Type B pancreatic cell (in vitro differentiated cells): ENCODE measurements at places on chromosomes 11 and 22. TPM values are rescaled to one million over a fixed set of nuclear protein-coding genes. Genes with fewer than 3 reads are reported as not detected.

DNA sequence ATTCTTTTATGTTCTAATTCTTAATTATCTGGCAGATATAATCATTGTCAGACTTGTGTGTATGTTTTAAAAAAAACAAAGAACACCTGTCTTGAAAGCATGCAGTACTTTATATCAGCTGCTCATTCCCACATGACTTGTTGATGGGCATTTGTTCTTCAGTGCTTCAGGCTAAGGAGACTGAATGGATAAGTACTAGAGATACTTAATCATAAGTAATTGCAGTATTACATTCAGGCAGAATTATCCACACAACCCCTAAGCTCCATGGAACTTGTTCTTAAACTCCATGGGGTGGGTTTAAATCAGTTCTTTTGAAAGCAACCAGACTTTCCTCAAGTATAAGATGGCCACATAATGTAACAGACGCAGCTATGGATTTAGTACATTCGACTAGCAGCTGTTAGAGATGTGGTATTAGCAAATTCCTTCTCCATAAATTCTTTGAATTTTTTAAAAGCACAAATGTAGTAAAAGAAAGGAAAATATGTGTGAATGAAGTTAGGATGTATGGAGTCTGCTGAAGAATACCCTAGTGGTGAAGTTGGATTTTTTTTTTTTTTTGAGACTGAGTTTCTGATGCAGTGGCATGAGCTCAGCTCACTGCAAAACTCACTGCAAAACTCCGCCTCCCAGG is 3.0 kb downstream of the JAM3 start:
- peaks cover 20% of the 10 kb centered on the region for H3K4me1 ChIP-seq
- H3K27me3 ChIP-seq: peaks cover 52% of the 10 kb centered on the region
- no peak overlapping the region for H3K4me3 ChIP-seq
- DNase-seq: no peak
- no peak overlapping the region for H3K27ac ChIP-seq
- H3K36me3 ChIP-seq: peaks cover 4% of the 10 kb centered on the region

DNA sequence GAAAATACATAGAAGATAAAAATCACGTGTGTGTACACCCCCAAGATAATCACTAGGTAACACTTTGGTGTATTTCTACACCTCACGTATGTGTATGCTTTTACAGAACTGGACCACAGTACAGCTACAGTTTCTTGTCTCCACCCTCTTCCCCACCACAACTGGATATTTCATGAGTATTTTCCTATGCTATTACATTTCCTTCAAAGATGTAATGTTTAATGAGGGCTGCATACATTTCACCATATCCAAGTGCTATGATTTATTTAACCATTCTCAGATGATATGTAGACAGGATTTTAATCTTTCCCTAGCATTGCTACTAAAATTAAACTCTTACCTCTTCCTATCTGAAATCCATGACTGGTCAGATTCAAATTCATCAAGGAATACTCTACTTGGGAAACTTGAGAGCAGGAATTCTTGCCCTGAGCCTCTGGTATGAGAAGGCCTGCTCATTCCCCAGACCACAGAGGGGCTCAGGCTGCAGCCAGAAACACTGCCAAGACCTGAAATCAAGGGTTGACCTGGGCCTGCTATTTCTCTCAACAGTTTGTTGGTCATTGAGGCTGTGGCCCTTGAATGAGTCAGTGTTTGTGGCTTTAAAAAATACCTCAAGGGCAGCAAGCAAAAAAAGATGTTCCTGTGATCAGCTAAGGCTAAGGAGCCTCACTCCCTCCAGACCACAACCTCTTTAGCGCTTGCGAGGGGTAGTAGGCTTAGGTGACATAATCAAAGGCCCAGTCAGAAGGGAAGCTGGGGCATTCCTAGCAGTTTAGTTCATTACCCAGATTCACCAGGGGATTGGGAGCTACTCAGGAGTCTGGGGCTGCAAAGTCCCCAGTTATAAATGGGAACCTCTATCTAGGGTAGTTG is 55.5 kb downstream of the ABTB2 start:
- H3K27ac ChIP-seq: peak overlapping the region; percentile 16
- H3K36me3 ChIP-seq: no peaks in the 10 kb centered on the region
- H3K27me3 ChIP-seq: no peaks in the 10 kb centered on the region

FHIP1B gene
- 50.7 and 52.5 TPM in 2 replicates for total RNA-seq

NCAM1 gene
- total RNA-seq: 21.7 and 106 TPM in 2 replicates

SLC22A9 gene
- total RNA-seq: 0.19 and 0.24 TPM in 2 replicates

MMP7 gene
- 1.8 and 3.5 TPM in 2 replicates for total RNA-seq

DNA sequence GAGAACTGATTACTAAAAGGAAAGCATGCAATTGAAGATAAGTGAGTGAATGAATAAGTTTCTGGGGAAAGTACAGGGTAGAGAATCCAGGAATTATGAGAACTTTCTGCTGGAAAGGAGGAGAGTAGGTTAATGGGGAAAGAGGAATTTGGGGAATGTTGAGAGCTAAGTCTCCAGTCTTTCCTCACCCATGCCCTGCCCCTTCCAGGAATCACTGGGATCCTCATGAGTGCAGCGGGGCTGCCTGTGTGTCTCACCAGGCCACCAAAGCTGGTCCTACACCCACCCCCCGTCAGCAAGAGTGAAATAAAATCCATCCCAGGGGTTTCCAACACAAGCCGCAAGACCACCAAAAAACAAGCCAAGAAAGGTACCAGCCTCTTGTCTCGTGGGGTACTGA is 17.0 kb downstream of the DTX4 start:
- DNase-seq: no peak
- peak overlapping the region; percentile 53 for H3K27ac ChIP-seq
- H3K36me3 ChIP-seq: peaks cover 43% of the 10 kb centered on the region
- H3K4me3 ChIP-seq: no peak overlapping the region

- H3K4me1 ChIP-seq: peaks cover 15% of the 10 kb centered on the region
- DNase-seq: peak; percentile 61
- H3K27me3 ChIP-seq: peaks cover 13% of the 10 kb centered on the region
- H3K36me3 ChIP-seq: no peaks in the 10 kb centered on the region
- H3K4me3 ChIP-seq: peak overlapping the region; percentile 65
- H3K27ac ChIP-seq: peak overlapping the region; percentile 52
These were observed 609.9 kb downstream of the BUD13 start for GRCh38 chr11:116162886-116163230.

- peaks cover 6% of the 10 kb centered on the region for H3K27me3 ChIP-seq
- H3K4me1 ChIP-seq: no peaks in the 10 kb centered on the region
- H3K4me3 ChIP-seq: no peak overlapping the region
- no peaks in the 10 kb centered on the region for H3K36me3 ChIP-seq
- no peak for DNase-seq
- no peak overlapping the region for H3K27ac ChIP-seq
These were observed 401.3 kb downstream of the LRRC4C start for GRCh38 chr11:41058138-41058537.

GRCh38 chr11:100575860-100576717 is 111.0 kb upstream of the ARHGAP42 start:
- DNase-seq: no peak
- peaks cover 6% of the 10 kb centered on the region for H3K27me3 ChIP-seq
- H3K4me1 ChIP-seq: peaks cover 8% of the 10 kb centered on the region

GRCh38 chr22:50446708-50447575 is 27.9 kb downstream of the SBF1 start:
- H3K4me1 ChIP-seq: peaks cover 9% of the 10 kb centered on the region
- no peak overlapping the region for H3K4me3 ChIP-seq
- no peaks in the 10 kb centered on the region for H3K27me3 ChIP-seq
- no peak overlapping the region for H3K27ac ChIP-seq
- no peak for DNase-seq
- H3K36me3 ChIP-seq: peaks cover 8% of the 10 kb centered on the region

GRCh38 chr11:27339941-27340340 is 23.1 kb downstream of the CCDC34 start:
- H3K4me1 ChIP-seq: no peaks in the 10 kb centered on the region
- H3K4me3 ChIP-seq: no peak overlapping the region
- peaks cover 11% of the 10 kb centered on the region for H3K36me3 ChIP-seq
- no peak overlapping the region for H3K27ac ChIP-seq
- DNase-seq: no peak
- no peaks in the 10 kb centered on the region for H3K27me3 ChIP-seq

- no peak for DNase-seq
- H3K4me1 ChIP-seq: peaks cover 6% of the 10 kb centered on the region
- no peak overlapping the region for H3K4me3 ChIP-seq
- no peak overlapping the region for H3K27ac ChIP-seq
- peaks cover 43% of the 10 kb centered on the region for H3K27me3 ChIP-seq
These were observed 1.2 kb downstream of the CYTH4 start for GRCh38 chr22:37283393-37283937.

DNA sequence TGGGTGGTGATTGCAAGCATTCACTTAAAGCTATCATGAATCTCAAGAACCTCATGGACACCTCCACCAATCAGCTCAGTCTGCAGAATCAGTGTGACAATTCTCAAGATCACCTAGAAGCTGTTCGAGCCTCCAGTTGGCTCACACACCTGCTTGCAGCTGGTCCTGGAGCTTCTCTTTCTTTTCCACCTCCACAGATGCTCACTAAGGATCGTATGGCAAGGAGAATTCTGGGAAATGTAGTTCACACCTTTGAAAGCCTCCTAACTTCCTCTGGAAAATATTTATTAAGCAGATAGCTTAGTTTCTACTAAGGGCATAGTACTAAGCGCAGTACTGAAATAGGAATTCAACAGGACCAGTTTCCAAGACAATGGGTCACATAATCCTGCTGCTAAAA is 26.2 kb downstream of the FSHB start:
- H3K27ac ChIP-seq: no peak overlapping the region
- H3K36me3 ChIP-seq: no peaks in the 10 kb centered on the region
- no peak overlapping the region for H3K4me3 ChIP-seq
- H3K4me1 ChIP-seq: peaks cover 5% of the 10 kb centered on the region
- no peak for DNase-seq

- no peaks in the 10 kb centered on the region for H3K36me3 ChIP-seq
- H3K27ac ChIP-seq: peak overlapping the region; percentile 87
- peaks cover 37% of the 10 kb centered on the region for H3K4me1 ChIP-seq
- peaks cover 3% of the 10 kb centered on the region for H3K27me3 ChIP-seq
- DNase-seq: no peak
- H3K4me3 ChIP-seq: no peak overlapping the region
These were observed 18.3 kb upstream of the MICAL2 start for GRCh38 chr11:12091956-12092558.

GRCh38 chr11:88292171-88292843 is 45.2 kb downstream of the CTSC start:
- H3K27me3 ChIP-seq: no peaks in the 10 kb centered on the region
- no peak overlapping the region for H3K4me3 ChIP-seq
- no peak for DNase-seq
- H3K27ac ChIP-seq: no peak overlapping the region
- H3K4me1 ChIP-seq: no peaks in the 10 kb centered on the region
- H3K36me3 ChIP-seq: peaks cover 58% of the 10 kb centered on the region

- no peak overlapping the region for H3K4me3 ChIP-seq
- DNase-seq: no peak
- H3K27me3 ChIP-seq: peaks cover 10% of the 10 kb centered on the region
- no peak overlapping the region for H3K27ac ChIP-seq
- H3K36me3 ChIP-seq: no peaks in the 10 kb centered on the region
These were observed 16.2 kb upstream of the LDLRAD3 start for GRCh38 chr11:35927682-35928081.

- H3K4me3 ChIP-seq: no peak overlapping the region
- H3K27me3 ChIP-seq: peaks cover 24% of the 10 kb centered on the region
- H3K4me1 ChIP-seq: no peaks in the 10 kb centered on the region
- DNase-seq: no peak
- H3K27ac ChIP-seq: no peak overlapping the region
These were observed 4.2 kb upstream of the TMPRSS6 start for GRCh38 chr22:37113757-37114156.

DNA sequence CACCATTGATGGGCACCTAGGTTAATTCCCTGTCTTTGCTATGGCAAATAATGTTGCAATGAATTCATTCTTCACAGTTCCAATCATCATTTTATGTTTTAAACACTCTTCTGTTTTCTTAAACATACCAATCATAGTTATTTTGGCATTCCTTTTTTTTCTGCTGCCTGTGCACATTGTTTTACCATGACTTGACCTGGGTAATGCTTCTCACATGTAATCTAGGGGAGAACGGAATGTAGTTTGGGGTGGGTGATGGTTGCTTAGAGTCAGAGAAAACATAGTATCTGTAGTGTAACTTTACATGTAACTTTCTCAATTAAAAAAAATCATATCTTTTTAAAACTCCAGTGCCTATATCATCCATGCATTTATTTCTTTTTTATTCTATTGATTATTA is 1945.3 kb upstream of the RAG2 start:
- no peaks in the 10 kb centered on the region for H3K36me3 ChIP-seq
- no peak overlapping the region for H3K4me3 ChIP-seq
- no peak overlapping the region for H3K27ac ChIP-seq
- H3K27me3 ChIP-seq: no peaks in the 10 kb centered on the region
- DNase-seq: no peak

DNA sequence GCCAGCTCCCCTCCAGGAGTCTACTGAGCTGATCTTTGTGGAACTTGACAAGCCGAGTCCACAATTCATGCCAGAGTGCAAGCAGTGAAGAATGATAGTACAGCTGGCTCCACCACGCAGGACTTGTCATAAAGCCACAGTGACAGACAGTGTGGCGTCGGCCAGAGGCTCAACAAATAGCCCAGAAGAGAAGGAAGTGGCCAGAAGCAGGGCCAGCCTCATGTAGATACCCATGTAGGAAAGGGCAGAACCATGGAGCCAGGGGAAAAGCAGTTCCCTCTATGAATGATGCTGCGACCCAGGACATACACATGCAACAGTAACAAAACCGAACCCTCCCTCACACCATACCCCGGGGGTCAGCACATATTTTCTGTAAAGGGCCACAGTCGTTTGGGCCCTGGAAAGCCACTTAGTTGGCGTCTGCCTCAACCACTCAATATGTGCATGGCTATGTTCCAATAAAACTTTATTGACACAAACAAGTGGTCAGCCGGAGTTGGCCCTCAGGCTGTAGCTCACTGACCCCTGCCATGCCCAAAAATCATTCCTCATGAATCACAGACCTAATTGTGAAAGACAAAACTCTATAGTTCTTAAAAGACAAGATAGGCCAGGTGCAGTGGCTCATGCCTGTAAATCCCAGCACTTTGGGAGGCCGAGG is 161.4 kb downstream of the BRD1 start:
- H3K27me3 ChIP-seq: peaks cover 56% of the 10 kb centered on the region
- H3K36me3 ChIP-seq: no peaks in the 10 kb centered on the region
- DNase-seq: peak; percentile 37
- peaks cover 4% of the 10 kb centered on the region for H3K4me1 ChIP-seq
- H3K4me3 ChIP-seq: no peak overlapping the region

OR52I1 gene
- not detected in 2 replicates for total RNA-seq

DNA sequence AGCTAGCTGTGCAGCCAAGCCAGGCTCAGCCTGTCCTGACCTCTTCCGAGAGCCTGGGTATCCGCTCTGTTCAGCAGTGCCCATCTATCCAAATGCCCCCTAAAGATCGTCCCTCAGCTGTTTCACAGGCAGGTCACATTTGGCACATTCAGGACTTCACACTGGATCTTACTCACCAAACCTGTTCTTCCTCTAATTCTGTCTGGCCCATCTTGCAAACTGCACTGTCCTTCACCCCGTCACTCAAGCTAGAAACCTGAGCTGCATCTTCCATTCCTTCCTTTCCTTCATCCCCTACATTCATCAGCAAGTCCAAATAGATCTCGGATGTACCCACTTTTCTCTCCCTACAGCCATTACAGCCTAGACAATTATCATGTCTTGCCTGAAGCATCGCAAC is 60.7 kb upstream of the CSNK2A3 start:
- no peak for DNase-seq
- no peaks in the 10 kb centered on the region for H3K36me3 ChIP-seq
- peak overlapping the region; percentile 1 for H3K4me3 ChIP-seq
- H3K27me3 ChIP-seq: peaks cover 4% of the 10 kb centered on the region
- peaks cover 30% of the 10 kb centered on the region for H3K4me1 ChIP-seq
